ENCODE measurements at places on chromosomes 3 and 15. TPM values are rescaled to one million over a fixed set of nuclear protein-coding genes. Genes with fewer than 3 reads are reported as not detected.

CORO2B gene
- 7.2 TPM for total RNA-seq

CD276 gene
- total RNA-seq = 137 TPM

ILDR1 gene
- 0.10 TPM for total RNA-seq

SLC35A5 gene
- total RNA-seq = 28.3 TPM

SCN5A gene
- 1.4 TPM for total RNA-seq

IL5RA gene
- not detected for total RNA-seq

MME gene
- 3.2 TPM for total RNA-seq

SEMA3B gene
- total RNA-seq = 39.7 TPM

SLCO2A1 gene
- 87.8 TPM for total RNA-seq

SKOR1 gene
- total RNA-seq = 0.76 TPM

ANKUB1 gene
- not detected for total RNA-seq

PDZRN3 gene
- 71.9 TPM for total RNA-seq

CTXN2 gene
- not detected for total RNA-seq

GOLGA8T gene
- not detected for total RNA-seq

FBXL22 gene
- 36.8 TPM for total RNA-seq

IRAK2 gene
- 4.2 TPM for total RNA-seq

CACNA2D2 gene
- total RNA-seq = 2.6 TPM

PLCL2 gene
- 11.9 TPM for total RNA-seq

CCDC50 gene
- 81.7 TPM for total RNA-seq

TF gene
- 2.8 TPM for total RNA-seq

TUSC7 gene
- not detected for total RNA-seq

ZPLD1 gene
- 1.5 TPM for total RNA-seq

SLC26A6 gene
- 11.7 TPM for total RNA-seq

CHRM5 gene
- total RNA-seq = 0.09 TPM

HTR3E gene
- not detected for total RNA-seq

LIPH gene
- not detected for total RNA-seq

FGD5 gene
- total RNA-seq = 35.4 TPM

NEK10 gene
- 1.5 TPM for total RNA-seq

SLC24A5 gene
- not detected for total RNA-seq

ISG20 gene
- 7.4 TPM for total RNA-seq
